ENCODE measurements at places on chromosomes 7 and 10.

DNA sequence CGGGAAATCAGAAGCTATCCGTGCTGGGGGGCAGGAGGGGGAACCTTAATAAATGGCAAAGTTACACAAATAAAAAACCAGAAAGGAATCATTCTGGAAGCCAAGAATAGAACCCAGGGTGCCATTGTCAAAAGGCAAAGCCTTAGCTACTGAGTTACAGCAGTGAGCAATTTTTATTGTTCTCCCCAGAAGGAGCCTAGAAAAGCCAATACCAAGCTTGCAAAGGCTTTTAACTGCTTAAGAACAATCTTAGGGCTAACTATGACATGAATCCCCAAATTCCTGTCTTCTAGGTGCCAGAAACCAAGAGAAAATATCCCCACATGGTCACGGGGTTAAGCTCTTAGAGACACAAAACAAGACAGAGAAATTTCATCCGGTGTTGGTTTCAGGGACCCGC, 482.7 kb downstream of the CCSER2 start:
- no peak for DNase-seq

DNA sequence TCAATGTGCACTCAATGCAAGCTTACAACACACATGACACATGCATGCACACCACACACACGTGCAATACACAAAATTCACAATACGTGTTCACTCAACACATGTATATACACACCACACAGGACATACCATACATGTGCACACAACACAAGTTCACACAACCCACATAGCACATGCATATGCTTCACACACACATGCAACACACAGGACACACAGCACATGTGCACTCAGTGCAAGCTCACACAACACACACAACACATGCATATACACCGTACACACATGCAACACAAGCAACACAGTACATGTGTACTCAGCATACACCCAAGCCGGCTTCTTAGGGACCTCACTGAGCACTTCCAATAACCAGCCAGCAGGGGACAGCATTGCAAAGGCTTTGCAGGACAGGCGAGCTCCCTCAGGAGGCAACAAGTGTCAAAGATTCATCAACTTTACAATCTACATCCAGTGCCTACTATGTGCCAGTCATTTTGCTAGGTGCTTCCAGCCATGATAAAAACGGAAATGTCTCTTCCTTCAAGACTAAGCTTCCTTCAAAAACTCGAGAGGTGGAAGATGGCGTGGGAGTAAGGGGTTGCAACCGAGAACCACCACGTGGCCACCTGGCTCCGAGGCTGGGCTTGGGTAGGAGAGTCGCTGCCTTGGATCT, 61.1 kb downstream of the JCAD start:
- no peak for DNase-seq

DNA sequence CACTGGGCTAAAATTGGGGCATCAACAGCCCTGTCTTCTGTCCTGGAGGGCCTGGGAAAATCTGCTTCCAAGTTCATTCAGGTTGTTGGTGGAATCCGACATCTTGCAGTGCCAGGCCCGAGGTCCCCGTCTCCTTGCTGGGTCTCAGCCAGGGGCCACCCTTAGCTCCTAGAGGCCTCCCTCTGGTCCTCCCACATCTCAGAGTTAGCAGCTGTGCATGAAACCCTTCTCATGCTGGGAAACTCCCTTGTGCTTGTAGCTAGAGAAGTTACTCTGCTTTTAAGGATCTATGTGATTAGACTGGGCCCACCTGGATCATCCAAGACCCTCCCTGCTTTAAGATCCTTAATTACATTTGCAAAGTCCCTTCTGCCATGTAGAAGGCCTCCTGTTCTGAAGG, 15.3 kb downstream of the HIP1 start:
- peak; percentile 37 for DNase-seq

DNA sequence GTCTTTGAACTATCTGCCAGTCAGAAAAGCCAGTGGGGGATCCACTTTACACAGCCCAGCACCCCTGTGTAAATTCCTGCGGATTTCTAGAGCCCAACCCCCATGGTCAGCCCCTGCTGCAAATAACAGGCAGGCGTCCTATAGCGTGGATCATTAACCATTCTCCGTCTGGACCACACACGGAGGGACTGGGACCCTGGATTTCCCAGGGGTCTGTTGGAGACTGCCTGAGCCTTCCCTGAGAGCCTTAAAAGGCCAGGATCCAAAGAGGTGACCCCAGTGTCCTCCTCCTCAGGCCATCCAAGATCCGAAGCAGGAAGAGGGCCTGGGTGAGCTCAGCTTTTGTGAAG, 11.2 kb upstream of the GRID1 start:
- no peak for DNase-seq

DNA sequence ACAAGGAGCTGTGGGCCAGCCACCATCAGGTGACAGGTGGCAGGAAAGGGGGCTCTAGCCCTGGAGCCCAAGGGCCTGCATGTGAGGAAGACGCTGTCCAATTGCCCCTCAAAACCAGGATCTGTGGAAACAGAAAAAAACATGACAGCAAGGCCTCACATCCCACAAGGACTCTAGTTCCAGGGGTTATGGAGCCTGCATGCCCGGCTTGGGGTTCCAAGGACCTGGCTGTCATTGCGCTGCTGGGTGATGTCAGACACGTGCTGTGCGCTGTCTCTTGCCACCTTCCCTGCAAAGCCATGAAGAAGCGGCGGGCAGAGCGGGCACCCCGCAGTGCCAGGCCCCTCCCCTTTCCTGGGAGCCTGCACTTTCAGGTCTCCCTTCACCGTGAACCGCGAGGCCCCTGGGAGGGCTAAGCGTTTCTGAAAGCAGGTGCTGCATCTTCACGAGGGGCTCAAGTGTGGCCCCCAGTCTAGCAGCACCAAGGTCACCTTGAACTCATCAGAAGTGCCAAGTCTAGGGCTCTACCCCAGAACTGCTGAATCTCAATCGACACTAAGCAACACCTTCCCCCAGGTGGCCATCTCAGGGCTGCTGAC, 15.1 kb upstream of the CRYGN start:
- no peak for DNase-seq

DNA sequence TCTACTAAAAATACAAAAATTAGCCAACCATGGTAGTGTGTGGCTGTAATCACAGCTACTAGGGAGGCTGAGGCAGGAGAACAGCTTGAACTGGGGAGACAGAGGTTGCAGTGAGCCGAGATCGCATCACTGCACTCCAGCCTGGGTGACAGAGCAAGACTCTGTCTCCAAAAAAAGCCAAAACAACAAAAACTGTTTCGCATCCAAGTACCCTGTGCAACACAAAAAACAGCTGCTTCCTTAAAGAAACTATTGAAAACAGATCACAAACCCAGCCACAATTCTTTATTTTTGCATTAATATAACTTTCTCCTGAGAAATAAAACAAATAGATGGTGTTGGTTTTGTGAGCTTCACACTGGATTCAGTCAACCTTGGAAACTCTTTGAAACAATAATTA, 112.1 kb upstream of the AFAP1L2 start:
- no peak for DNase-seq

DNA sequence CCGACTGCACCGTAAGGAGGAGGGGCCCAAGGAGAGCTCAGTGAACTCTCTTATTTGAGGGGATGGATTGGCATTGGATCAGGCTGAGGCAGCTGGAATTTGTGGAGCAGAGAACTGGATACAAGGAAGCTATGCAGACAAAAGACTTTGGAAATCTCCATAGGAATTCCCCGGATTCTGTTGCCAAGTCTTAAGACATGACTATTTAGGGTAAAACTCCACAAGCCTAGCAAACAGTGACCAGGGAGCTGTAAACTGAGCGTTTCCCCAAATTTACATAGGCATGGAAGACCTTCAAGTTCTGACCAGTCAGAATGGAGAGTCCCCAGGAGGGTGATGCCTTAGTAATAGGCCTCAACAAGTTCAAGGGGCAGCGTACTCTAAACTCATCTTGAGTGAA, 82.5 kb upstream of the PCBD1 start:
- no peak for DNase-seq

GRCh38 chr7:18940593-18941134, 176.8 kb downstream of the TWIST1 start:
- DNase-seq, result no peak

DNA sequence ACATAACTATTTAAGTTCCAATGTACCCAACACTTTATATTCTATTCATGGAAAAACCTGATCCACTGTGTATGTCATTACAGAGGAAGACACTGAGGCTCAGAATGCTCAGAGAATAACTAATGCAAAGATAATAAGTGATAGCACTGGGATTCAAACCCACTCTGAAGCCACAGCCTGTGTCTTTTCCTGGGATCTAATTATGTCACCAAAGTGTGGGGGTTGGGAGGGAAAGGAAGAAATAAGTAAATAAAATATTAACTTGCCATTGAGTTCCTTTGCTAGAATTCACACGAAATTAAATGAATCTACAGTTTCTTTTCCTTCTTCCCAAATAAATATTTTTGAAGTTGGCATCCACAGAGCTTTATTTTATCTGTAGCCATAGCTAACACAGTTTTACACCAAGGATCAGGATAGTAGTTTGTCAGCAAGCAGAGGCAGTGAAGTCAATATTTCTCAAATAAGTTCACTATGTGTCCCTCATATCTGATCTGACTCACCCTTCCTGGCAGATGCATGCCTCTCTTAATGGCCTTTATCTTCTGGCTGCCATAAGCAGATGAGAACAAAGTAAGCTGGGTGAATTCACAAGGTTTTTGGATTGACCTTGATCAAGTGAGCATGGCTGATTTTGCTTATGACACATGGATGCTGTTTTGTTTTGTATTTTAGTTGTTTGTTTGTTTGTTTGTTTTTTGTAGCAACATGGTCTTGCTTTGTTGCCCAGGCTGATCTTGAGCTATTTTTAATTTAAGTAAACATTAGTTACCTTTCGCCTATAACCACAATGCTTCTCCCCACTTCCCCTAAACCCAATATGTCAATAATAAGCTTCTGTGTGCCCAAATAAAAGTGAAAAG, 6.3 kb downstream of the RAPGEF5 start:
- DNase-seq, result no peak

GRCh38 chr7:108380517-108380916, 75.7 kb downstream of the NRCAM start:
- no peak for DNase-seq

DNA sequence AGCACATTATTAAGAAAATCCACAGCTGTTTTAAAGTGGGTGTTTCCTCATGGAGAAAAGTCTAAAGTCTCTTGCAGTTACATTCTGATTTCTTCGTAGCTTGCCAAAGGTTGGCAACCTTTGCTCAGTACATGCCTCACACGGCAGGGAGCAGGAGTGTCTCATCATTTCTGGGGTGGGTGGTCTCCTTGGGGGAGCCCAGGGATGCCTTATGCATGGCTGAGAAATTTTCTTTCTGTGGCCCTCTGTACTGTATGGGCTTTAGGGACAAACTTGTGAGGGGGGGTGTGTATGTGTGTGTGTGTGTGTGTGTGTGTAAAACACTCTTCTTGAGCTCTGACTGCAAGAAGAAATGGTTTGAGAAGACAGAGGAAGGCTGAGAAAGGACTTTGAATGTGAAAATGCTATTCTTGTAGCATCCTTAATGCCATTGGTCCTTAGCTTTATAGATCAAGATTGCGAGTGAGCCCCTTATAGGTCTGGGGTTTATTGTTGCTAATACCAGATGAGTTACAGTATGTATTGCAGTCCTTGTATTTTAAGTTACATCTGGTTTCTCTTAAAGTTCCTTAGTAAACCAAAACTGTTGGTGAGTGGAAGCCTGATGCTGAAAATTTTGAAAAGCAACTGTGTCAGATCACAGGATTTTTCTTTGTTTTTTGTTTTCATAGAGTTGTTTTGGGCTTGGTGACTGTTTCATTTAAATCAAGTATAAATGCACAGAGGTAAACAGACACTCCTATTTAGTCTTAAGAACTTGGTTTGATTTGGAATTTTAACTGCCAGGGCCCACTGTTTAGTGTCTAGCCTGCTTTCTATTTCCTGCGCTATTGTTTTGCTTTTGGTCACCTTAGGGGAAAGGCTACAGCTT, 242.0 kb downstream of the BICC1 start:
- no peak for DNase-seq

- DNase-seq, result no peak
Measured at GRCh38 chr7:72446591-72447462, 34.7 kb upstream of the CALN1 start.

GRCh38 chr10:98268694-98269431, 869 bp upstream of the LOXL4 start:
- no peak for DNase-seq

GRCh38 chr10:114327537-114328440, 76.5 kb downstream of the AFAP1L2 start:
- DNase-seq, result no peak

DNA sequence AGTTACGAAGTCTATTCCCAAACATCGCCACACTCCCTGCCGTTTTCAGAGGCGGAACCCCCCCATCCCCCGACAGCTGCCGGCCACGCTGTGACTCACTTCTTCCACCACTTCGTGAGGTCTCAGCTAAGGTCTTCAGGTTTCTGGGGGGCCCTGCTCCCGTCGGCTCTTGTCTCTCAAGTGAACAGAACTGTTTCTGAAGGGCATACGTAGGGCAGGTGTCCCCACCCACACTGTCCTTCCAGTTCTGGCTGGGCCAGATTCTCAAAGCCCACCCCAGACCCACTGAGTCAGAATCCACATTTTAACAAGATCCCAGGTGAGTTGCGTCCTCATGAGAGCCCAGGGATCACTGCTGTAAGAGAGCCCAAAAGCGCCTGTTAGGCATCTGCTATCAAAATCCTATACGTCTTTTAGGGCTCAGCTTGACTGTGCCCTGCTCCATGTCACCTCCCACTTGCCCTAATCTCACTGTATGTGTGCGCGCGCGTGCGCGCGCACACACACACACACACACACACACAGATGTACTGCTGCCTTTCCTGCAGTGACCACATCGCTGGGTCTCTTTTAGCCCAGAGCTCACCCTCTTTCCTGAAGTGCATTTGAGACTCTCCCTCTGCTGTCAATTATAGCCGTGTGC, 78.8 kb downstream of the PROSER2 start:
- peak; percentile 49 for DNase-seq

DNA sequence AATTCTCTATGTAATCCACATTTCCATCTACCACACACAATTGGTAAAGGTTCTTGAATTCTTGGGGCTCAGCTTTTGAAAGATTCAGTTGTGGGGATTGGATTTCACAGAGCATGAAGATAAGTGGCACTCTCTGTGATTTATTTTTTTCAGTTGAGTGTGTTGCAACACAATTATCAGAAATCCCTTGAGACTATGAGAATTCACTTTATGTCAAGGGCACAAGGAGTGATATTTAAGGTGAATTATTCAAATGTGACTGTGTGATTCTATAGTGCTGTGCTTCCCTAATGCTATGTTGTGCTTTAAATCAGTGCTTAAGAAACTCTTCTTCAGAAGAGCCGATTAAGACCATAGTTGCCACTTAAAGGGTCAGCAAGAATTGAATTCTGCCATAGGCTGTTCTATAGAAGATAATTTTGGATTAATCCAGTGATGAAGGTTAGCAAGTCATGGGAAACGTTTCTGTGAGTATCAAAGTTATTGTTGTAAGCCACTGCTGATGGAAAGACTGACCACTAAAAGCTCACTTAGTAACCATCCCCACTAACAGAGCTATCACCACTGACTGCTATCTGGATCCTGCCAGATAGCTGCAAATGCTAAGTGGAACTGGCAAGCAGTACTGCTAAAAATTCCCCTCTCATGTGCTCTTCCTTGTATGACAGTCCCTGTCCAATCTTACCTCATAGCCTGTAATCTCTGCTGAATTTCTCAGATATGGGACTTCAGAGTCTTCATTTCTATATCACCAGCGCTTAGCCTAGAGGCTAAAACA, 134.0 kb upstream of the SEMA3D start:
- DNase-seq, result no peak

Measured in chondrocyte (in vitro differentiated cells).